ENCODE measurements at places on chromosomes 6 and 20. TPM values are rescaled to one million over a fixed set of nuclear protein-coding genes. Genes with fewer than 3 reads are reported as not detected.

TNNC2 gene
- 0.25 TPM for total RNA-seq

DLK2 gene
- total RNA-seq: 4.4 TPM

NRSN1 gene
- 28.8 TPM for total RNA-seq

GPX5 gene
- not detected for total RNA-seq

NMBR gene
- 4.7 TPM for total RNA-seq

RHAG gene
- 0.49 TPM for total RNA-seq

LAMA4 gene
- 19.7 TPM for total RNA-seq

HSPA12B gene
- 2.7 TPM for total RNA-seq

UCKL1 gene
- total RNA-seq: 17.5 TPM

SLC17A1 gene
- total RNA-seq: not detected

ERVFRD-1 gene
- total RNA-seq: not detected

CAGE1 gene
- not detected for total RNA-seq

NFATC2 gene
- total RNA-seq: 0.49 TPM

PRRC2A gene
- total RNA-seq: 55.1 TPM

SASH1 gene
- 19.4 TPM for total RNA-seq

CYP39A1 gene
- total RNA-seq: 3.0 TPM

PGC gene
- total RNA-seq: 0.49 TPM

TRIM15 gene
- not detected for total RNA-seq

NQO2 gene
- total RNA-seq: 6.1 TPM

HLA-DQA2 gene
- not detected for total RNA-seq

JARID2 gene
- total RNA-seq: 14.3 TPM

HEY2 gene
- 0.98 TPM for total RNA-seq

LAMP5 gene
- 5.2 TPM for total RNA-seq

SLC22A16 gene
- 0.49 TPM for total RNA-seq

MCM3 gene
- 11.8 TPM for total RNA-seq

SCGN gene
- total RNA-seq: 30.7 TPM

CCN6 gene
- not detected for total RNA-seq

SYNGAP1 gene
- 36.4 TPM for total RNA-seq

TTLL9 gene
- total RNA-seq: 3.7 TPM

GABRR1 gene
- total RNA-seq: not detected

GJA10 gene
- total RNA-seq: not detected

LPA gene
- 0.25 TPM for total RNA-seq

PKHD1 gene
- under 0.01 TPM for total RNA-seq

FAM217A gene
- total RNA-seq: not detected

GLP1R gene
- under 0.01 TPM for total RNA-seq

ATP6V1G2 gene
- total RNA-seq: 57.5 TPM

MYBL2 gene
- 0.98 TPM for total RNA-seq

LY6G6D gene
- total RNA-seq: 0.74 TPM

OR2H2 gene
- not detected for total RNA-seq

PTCHD4 gene
- total RNA-seq: 19.2 TPM

FBXO30 gene
- total RNA-seq: 91.2 TPM

ULBP1 gene
- 2.5 TPM for total RNA-seq

MAP3K4 gene
- total RNA-seq: 31.2 TPM

KIF25 gene
- 0.25 TPM for total RNA-seq

BPIFB4 gene
- total RNA-seq: not detected

TAP1 gene
- total RNA-seq: 3.4 TPM

ROS1 gene
- under 0.01 TPM for total RNA-seq

SLC17A5 gene
- 17.0 TPM for total RNA-seq

SLC32A1 gene
- 5.9 TPM for total RNA-seq

ECT2L gene
- total RNA-seq: 0.98 TPM

USP49 gene
- 14.5 TPM for total RNA-seq

IPCEF1 gene
- total RNA-seq: 10.1 TPM

OR2H1 gene
- total RNA-seq: not detected

TRIM40 gene
- not detected for total RNA-seq

LPIN3 gene
- total RNA-seq: 0.49 TPM

TCF21 gene
- not detected for total RNA-seq

NINL gene
- total RNA-seq: 15.5 TPM

UNC93A gene
- not detected for total RNA-seq
